ENCODE measurements at places on chromosomes 4 and X.

DNA sequence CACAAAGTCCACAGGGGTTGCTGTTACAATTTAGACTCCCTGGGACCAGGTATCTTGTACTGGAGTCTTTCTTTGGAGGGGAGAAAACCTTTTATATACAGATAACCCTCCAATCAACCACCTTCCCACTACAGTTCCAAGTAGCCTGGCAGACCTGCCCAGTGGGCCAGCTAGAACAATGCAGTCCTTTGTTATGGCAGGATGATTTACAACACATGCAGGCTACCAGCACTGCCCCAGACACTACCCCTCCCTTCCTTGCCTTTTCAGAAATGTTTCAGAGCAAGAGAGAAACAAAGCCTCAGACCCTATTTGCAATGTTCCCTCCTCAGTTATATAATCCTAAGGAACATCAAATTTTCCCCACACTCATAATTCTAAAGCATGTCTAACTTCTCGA is 11.1 kb downstream of the RASL11B start:
- no peak for DNase-seq

DNA sequence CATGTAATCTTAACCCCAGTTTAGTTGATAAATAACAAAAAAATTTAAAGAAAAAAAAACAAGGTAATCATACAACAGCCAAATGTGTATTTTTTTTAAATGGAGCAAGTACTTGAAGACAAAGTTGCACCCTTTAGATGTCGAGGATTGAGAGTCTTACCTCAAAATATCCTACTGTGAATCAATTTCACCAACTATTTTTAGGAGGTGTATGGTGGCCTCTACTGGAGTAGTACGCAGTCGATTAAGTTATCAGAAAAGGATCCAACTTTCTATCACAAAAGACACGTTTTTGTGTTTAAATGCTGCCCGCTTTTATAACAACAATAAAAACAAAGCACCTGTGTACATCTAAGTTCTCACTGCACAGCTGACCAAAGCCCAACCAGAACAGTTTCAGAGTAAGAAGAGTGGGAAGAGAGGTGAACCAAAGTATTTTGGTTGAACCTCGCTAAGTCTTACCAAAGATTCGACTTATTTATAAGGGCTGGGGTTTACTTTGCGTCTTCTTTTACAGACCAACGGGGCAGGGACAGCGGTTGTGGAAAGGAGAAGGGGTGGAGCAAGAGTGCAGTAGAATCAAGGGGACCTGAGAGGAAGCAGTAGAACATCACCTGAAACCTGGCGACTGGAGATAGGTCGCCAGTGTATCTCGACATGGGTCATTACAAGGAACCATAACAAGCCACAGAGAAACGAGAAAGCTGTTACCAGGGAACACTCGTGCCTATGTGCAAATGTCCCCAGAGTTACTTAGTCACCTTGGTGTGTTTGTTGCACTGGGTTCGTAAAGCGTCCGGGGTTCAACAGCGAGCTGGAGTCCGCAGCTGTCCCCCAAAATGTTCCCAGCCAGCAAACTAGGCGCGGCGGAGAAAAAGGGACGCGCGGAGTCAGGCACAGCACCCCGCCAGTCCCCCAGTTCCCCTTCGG is 1.1 kb downstream of the RPS6KA6 start:
- no peak for DNase-seq

GRCh38 chr4:53617101-53617680 is 25.9 kb upstream of the LNX1 start:
- DNase-seq: no peak

- no peak for DNase-seq
Measured at GRCh38 chrX:110241816-110242215, 76.1 kb downstream of the AMMECR1 start.

DNA sequence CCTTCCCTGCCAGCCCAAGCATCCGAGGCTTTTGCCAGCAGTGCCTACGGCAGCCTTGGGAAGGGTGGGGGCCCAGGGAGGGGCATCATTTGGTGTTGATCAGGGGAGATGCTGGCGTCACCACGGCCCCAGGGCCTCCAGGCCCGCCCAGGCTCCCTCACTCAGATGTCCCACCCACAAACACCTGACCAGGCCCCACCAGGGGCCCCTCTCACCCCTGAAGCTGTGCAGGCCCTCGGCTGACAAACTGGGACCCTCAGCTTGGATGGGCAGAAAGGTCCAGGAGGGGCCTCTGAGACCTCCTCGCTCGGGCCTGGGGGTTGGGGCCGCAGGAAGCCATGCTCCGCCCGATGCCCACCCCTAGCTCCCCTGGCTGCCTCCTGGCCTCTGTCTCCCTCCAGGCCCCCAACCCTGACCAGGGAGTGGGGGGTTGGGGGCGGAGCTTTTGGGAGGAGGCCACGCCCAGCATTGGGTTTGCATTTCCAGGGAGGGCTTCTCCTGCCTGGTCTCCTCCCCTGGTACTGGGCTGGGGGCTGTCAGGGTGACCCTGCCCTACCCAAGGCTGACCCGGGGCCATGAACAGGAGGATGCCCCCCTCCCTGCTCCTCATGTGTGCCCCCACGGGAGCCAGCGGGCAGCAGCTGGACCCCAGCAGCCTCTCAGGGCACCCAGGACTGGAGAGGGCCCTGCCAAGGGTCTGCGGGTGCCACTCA is 33.4 kb upstream of the SPON2 start:
- DNase-seq: no peak

GRCh38 chrX:78011846-78012245 is 42.4 kb upstream of the PGAM4 start:
- DNase-seq: no peak

DNA sequence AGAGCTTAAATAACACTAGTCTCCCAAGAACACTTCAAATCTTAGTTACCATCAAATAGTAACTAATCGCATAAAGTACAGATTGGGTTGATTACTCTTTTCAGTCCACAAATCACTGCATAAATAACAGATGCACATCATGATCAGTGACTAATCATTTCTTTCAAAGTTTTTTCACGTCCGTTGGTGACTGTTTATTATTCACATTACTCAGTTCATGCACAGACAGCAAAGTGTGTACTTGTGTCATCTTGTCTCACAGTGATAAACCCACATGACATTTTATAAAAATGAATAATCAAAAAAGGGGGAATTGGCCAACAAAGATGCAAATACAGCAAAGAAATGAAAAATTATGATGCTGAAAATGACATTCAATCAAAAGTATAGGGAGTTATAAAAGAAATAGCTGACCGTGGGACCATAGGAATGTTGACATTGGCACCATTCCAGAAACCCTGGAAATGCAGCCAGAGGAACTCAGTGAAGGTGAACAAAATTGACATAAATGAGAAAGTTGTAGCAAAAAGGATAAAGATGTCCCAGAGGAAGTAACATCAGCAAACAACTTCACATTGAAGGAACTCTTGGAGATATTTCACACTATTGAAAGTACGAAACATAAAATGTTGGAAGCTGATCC is 161.5 kb downstream of the SOX3 start:
- DNase-seq: no peak

GRCh38 chr4:65724973-65725372 is 54.7 kb upstream of the EPHA5 start:
- no peak for DNase-seq

DNA sequence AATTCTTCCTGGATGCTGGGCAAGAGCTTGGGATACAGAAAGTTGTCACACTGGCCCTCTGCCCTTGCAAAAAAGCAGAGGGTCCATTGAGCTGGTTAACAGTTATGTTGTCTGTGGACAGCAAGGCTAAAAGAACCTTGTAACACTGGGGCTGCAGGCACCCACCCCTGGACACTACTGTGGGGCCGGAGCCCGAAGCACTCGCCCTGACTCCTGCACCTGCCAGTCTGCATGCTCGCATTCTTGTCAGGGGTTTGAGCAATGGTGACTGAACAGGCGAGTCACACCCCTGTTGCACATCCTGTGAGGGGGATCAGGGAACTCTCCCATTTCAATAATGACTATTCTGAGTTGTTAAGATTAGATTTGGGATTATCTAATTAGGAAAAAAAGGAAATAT is 23.6 kb downstream of the ADH4 start:
- no peak for DNase-seq

GRCh38 chr4:34733185-34733941 is 1511.0 kb downstream of the ARAP2 start:
- no peak for DNase-seq

DNA sequence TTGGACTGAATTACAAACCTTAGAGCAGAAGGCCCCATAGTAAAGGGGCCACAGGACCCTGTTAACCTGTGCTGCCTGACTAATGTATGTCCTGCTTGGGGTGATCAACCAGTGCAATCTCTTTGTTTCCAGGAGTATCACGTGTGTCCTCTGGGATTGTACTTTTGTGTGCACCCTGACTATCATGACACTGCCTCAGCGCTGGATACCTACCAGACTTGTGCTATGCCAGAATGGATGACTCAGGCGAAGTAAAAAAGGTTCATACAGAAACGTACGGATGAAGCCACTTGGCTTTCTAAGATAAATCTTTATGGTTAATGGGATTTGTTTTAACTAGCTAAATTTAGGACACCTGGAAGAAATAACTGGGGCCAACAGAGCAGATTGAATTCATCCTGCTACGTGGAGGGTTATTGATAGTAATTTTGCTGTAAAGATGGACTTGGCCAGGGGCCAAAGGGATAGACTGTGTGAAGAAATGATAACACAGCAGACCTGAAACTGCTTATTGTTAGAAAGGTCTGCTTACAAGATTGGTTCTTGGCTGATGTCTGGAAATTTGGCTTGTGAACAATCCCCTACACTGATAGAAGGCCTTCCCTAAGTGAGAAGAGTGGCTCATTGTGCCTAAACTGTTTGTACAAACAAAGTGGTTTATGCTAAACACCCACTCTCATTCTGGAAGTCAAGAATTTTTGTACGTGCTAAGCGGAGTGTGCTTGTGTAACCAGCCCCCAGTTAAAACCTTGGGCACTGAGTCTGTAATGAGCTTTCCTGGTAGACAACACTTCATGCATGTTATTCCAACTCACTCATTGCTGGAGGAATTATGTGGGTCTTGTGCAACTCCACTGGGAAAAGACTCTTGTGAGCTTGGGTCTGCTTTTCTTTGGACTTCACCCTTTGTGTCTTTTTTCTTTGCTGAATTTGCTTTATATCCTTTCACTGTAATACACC is 750.5 kb upstream of the HTR2C start:
- no peak for DNase-seq

- DNase-seq: no peak
Measured at GRCh38 chr4:179757641-179758040, 2315.4 kb upstream of the AGA start.

GRCh38 chrX:7219153-7219705 is 71.3 kb upstream of the PUDP start:
- DNase-seq: no peak

- no peak for DNase-seq
Measured at GRCh38 chrX:103919270-103919637, 43.2 kb upstream of the TMSB15B start.

- DNase-seq: no peak
Measured at GRCh38 chr4:132195176-132195575, 953.9 kb upstream of the PCDH10 start.

- no peak for DNase-seq
Measured at GRCh38 chrX:22196149-22196548, 76.6 kb upstream of the CBLL2 start.

- DNase-seq: no peak
Measured at GRCh38 chrX:72540318-72540717, 32.3 kb downstream of the HDAC8 start.

GRCh38 chrX:19555236-19555635 is 39.9 kb upstream of the MAP3K15 start:
- no peak for DNase-seq

DNA sequence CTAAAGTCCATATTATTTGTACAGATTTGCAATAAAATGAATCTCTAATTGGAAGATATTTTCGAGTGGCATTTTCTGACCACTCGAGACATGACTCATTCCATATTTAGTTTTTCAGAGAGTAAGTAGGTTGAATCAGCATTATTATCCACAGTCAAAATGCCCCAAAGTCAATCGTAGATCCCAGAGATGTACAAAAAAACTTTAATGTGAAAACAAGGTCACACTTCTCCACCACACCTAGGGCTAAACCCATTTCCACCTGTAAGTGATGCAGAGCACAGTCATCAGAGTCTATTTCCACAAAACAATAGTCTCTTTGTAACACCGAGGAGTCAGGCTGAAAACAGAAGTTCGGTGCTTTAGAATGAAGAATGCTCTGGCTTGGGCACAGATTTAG is 117.1 kb upstream of the TENM3 start:
- DNase-seq: no peak

DNA sequence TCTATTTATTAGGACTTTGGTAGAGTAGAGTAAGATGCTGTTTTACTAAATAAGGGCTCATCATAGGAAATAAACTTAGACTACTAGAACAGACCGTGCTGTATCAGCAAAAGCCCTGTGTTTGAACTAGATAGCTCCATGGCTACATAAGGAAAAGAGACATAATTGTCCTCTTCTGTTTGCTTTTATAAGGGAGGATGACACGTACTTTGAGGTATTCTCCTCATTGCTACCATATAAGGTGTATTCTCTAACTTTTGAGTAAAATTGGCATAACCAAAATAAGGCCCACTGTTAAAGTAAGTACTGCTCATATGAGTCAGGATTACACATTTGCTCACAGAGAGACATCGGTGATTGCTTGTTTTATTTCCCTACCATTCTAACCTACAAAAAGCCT is 64.3 kb downstream of the PDLIM5 start:
- DNase-seq: no peak

- no peak for DNase-seq
Measured at GRCh38 chrX:152641256-152641875, 3.7 kb downstream of the GABRQ start.

DNA sequence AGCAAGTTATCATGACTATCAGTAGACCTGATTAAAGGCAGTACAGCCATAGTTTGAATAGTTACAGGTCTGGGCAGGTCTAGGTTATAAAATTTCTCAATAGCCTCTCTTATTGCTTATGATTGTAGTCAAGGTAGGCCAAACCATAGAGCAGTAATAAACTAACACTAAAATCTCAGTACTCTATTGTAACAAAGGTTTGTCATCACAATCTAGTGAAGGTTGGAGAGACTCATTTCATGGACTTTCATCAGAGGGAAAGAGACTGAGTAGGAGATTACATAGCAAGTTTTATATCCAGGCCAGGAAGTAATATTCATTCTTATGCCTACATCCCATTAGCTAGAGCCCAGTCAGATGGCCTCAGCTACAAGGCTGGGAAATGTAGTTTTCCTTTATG is 141.0 kb downstream of the ASB9 start:
- no peak for DNase-seq
